Daoy (cell line): ENCODE measurements at places on chromosomes 5 and 9. TPM values are rescaled to one million over a fixed set of nuclear protein-coding genes. Genes with fewer than 3 reads are reported as not detected.

DNA sequence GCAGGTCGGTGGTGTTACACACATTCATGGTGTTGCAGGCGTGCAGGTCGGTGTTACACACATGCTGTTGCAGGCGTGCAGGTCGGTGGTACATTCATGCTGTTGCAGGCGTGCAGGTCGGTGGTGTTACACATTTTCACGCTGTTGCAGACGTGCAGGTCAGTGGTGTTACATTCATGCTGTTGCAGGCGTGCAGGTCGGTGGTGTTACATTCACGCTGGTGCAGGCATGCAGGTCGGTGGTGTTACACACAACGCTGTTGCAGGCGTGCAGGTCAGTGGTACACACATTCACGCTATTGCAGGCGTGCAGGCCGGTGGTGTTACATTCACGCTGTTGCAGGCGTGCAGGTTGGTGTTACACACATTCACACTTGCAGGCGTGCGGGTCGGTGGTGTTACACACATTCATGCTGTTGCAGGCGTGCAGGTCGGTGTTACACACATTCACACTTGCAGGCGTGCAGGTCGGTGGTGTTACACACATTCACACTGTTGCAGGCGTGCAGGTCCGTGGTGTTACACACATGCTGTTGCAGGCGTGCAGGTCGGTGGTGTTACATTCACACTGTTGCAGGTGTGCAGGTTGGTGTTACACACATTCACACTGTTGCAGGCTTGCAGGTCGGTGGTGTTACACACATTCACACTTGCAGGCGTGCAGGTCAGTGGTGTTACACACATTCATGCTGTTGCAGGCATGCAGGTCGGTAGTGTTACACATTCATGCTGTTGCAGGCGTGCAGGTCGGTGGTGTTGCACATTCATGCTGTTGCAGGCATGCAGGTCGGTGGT lies 11.1 kb downstream of the DPP7 start:
- DNase-seq: no peak

Gene KIF24
- 5.8 and 6.3 TPM in 2 replicates for total RNA-seq

Gene ENG
- 2.6 and 4.1 TPM in 2 replicates for total RNA-seq

Gene GFI1B
- total RNA-seq: not detected in 2 replicates
